ENCODE measurements at places on chromosomes 1 and 21.
A peak's percentile ranks its signal among the peaks of the same experiment; 100 is the strongest.

DNA sequence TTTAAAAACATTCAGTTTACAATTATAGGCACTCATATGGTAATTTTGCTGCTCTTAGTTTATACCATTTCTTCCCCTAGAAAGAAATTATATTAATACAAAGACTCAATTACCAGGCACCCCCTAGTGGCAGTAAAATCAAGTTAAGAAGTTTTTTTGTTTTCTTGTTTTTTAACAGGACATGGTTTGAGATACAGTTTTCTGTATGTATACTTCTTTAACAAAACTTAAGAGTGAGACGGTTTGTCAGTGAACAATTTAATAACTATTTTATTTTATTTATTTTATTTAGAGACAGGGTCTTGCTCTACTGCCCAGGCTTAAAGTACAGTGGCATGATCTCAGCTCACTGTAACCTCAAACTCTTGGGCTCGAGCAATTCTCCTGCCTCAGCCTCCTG lies 224.6 kb downstream of the FAF1 start:
- DNase-seq = peak; percentile 30

DNA sequence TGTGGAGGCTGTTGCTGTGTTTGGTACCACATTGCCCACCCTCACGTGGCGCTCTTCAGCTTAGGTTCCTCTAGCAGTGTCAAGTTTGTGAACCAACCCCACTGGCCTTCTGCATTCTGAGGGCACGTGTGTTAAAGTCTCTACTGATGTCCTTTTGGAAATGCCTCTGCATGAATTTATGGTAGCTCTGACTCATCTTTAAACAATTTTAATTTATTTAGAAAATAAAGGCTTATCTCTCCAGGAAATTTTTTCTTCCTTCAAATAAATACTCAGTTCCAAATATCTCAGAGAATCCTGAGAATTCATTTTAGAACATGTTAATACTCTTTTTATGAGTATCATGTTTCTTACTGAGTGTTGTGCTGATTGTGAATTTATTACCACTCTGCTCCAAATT lies 5.5 kb downstream of the CD1D start:
- no peak for DNase-seq

- no peak for DNase-seq
These were observed 3.9 kb upstream of the SHCBP1L start for GRCh38 chr1:182956708-182957365.

- peak; percentile 61 for DNase-seq
These were observed 112.2 kb downstream of the NR5A2 start for GRCh38 chr1:200139661-200140250.

GRCh38 chr1:52054496-52055065 lies 410 bp downstream of the TXNDC12 start:
- no peak for DNase-seq
